Kidney (tissue), 22 donors: ENCODE measurements at places on chromosomes 1 and 21.

GRCh38 chr21:34971656-34972055 lies 77.4 kb downstream of the RUNX1 start:
- DNase-seq = no peak

- DNase-seq = no peak
These were observed 45.6 kb upstream of the ZBTB18 start for GRCh38 chr1:244005455-244005854.

DNA sequence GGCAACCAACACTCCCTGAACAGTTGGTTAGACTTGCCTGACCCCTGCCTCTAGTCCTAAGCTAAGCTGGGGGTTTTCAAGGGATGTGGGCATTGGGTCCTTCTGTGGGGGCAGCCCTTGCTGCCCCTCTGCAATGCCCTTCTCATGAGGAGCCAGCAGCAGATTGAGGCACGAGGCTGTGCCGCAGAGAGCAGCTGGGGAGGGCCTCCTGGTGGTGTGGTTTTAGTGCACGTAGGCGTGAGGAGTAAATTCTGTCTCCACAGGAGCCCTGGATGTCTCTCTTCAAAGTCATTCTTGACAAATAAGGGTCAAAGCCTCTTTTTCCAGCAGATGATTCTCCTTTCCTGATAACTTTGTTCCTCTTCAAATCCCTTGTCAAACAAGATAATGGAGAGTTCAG lies 31.8 kb upstream of the KLHDC7A start:
- DNase-seq = no peak

DNA sequence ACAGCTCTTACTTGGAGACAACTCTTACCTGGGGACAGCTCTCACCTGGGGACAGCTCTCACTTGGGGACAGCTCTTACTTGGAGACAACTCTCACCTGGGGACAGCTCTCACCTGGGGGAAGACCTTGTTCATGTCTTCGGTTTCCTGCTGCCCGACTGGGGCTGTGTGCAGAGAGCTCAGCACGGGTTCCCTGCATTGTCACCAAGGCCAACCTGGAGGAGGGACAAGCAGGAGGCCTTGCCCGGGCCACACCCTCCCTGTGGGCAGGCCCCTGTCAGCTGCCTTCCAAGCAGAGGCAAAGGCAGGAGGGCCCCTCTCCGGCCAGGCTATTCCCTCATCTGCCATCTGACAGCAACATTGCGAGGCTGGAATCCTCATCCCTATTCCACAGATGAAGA lies at the start of gene LDLRAD1:
LDLRAD1 (minus strand) TSS at position 208 of the 400 bp plus-strand sequence; CDS start at position 134, 74 bp downstream.
- DNase-seq = peak; percentile 80

DNA sequence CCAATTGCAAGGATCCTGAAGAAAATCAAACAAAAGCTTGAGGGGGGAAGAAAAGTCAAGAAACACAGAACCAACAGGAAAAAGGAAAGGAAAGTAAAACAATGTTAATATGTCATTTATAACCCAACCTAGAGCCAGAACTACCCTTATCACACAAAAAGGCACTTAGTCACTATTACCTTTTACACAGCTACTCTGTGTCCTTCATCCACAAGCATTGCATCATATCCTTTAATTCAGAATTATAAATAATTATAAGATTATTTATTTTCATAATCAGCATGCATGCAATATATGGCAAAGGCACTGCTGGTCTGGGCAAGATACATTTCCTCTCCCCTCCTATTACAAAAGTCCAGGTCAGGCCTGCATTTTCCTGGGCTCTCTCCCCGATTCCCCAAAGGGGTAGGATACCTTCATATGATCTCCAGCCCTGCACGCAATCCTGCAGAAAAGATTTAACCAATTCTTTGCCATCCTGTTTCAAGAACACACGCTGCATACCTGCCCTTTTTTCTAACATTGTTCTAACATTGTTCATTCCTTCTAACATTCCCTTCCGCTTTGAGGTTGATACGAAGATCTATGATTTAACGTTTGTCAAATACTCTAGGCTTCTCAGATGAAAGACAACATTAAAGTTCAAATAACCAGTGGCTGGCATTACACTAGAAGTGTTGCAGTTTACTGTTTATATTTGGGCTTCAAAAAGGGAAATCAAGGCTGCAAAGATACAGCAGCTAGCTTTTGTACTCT lies 4.3 kb downstream of the PTPN14 start:
- no peak for DNase-seq

DNA sequence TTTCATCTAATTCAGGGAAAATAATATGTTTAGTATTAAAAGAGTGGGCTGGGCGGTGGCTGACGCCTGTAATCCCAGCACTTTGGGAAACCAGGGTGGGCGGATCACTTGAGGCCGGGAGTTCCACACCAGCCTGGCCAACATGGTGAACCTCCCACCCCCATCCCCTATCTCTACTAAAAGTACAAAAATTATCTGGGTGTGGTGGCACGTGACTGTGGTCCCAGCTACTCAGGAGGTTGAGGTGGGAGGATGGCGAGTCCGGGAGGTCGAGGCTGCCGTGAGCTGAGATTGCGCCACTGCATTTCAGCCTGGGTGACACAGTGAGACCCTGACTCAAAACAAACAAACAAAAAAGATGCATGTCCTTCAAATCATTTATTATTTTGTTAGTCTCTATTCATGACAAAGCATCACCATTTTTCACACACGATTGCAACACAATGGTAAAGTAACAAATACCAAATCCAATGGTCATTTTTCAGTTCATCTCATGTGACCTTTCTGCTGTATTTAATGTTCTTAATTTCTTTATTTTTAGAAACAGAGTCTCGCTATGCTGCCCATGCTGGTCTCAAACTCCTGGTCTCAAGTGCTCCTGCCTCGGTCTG lies 1.0 kb downstream of the MSH4 start:
- DNase-seq = no peak

DNA sequence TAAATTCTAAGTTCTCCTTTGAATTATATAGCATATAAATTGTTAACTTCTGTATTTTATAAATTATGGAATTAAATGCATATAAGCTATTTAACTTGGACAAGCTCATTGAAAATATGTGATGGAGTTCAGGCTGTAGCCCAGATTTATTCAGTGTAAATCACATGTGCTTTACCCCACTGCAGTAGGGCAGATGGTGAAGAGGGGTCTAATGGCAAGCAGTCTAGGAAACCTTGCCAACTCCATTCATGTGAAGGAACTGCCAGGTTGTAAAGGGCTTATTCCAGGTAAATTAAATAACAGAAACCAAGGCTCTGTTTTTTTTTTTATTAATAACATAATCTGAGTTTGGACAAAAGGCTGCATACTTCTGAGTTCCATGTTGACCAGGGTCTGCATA lies 243.2 kb downstream of the NCAM2 start:
- DNase-seq = no peak
